Activated CD4-positive, CD25-positive, alpha-beta regulatory T cell treated with anti-CD3 and anti-CD28 coated beads, Interleukin-2, amount 50 U/mL, for 16 hours (primary cell): ENCODE measurements at places on chromosomes 12 and 14.

- peak; percentile 65 for DNase-seq
Measured at GRCh38 chr12:575948-576614, 87.2 kb downstream of the NINJ2 start.

GRCh38 chr14:92352158-92352985 is 29.4 kb downstream of the SLC24A4 start:
- no peak for DNase-seq

DNA sequence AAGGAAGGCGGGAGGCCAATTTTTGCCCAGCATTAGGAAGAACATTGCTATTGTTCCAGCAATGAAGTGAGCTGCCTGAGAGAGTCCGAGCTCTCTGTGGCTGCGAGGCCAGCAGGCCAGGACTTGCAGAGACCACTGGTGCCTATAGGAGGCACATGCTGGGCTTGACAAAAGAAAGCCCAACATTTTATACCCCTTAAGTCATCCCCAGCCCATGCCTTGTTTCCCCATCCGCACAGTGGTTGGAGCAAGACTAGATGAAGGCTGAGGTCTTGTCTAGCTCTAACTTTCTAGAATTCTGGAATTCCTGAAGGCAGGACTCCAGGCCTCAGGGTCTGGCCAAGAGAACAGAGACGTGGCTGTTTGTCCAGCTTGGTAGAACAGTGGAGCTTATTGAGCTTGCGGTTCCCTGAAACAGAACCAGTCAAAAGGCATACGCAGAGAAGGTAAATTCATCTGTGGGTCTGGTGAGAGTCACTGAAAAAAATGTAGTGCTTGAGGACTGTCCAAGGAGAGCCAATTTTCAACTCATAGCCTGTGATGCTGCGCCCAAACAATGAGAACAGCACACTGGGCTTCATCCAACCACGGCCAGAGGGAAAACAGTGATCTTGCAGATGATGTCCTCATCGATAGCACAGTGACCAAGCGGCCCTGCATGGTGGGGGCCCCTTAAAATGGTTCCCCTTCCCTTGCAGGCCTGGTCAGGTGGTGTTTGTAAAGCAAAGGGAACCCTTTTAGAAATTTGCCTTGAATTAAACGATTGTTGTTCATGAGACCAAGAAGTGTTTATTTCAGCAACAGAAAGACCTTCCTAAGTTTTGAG is 27.1 kb upstream of the COL2A1 start:
- DNase-seq, result no peak

GRCh38 chr14:102481791-102482238 is 27.8 kb downstream of the ANKRD9 start:
- no peak for DNase-seq

GRCh38 chr12:15336768-15337553 is 14.7 kb downstream of the PTPRO start:
- no peak for DNase-seq

- no peak for DNase-seq
Measured at GRCh38 chr12:7601406-7601805, 64.3 kb downstream of the APOBEC1 start.

DNA sequence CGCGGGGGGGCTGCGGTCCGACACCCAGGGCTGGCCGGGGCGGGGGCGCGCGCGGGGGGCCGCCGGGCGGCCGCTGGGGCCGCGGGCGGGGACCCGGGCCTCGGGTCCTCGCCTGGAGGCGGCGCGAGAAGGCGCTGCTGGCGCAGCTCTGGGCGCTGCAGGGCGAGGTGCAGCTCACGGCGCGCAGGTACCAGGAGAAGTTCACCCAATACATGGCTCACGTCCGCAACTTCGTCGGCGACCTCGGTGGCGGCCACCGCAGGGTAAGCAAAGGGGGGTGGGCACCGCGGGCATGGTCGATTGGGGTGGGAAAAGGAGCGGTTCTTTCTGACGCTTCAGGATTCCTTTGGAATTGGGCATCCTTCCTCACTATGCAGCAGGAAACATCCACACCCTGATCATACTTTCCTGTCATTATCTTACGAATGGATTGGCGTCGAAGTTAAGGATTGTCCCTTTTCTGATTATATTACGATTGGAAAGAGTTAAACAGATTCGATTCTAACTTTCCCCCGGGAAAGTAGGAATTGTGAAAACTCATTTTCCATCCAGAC is 798 bp downstream of the PDZRN4 start:
- DNase-seq, result no peak

DNA sequence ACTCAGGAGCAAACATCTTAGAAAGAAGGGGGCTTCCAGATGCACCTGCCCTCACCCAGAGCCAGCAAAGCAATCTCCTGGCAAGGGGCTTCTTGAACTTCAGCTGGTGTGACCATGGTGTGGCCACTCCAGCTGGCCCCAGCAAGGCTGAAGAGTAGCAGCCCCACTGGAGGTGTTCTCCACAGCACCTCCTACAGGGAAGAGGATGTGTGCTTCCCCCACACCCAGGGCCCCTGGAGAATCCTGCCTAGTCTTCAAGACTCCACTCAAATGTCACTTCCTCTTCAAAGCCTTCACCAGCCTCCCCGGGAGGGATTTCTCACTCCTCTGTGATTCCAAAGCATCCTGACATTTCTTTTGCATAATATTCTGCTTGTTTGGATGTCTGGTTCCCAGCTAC is 8.5 kb downstream of the RAB15 start:
- no peak for DNase-seq

DNA sequence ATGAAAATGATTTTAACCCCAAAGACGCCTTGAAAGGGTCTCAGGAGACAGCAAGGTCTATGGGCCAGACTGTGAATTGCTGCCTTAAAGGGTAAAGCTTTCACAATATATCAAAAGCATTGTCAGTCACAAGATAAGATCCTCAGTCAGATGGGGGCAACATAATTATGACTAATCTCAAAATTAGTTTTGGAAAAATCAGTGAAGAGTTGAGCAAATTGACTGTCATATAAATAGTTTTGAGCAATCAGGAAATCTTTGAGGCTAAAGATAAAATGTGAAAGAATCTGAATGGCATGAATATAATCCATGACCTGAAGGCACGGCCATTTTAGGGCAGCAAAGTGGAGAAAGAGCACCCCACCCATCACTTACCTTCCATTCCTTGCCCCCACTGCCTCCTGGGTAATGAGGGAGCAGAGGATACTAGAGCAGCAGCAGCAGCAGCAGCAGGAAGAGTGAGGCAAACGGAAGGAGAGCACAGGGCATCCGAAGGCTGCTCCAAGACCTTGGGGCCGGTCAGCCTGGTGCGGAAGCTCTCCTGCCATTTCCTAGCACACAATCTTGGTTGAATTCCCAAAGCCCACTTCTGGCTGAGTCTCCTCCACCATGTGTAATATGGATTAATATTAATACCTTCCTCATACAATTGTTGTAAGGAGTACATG is 7.0 kb downstream of the STON2 start:
- no peak for DNase-seq

GRCh38 chr12:25377469-25378177 is 126.9 kb upstream of the KRAS start:
- no peak for DNase-seq

- no peak for DNase-seq
Measured at GRCh38 chr14:55348766-55349453, 62.7 kb downstream of the ATG14 start.

GRCh38 chr12:26119391-26119989 is 5.3 kb downstream of the BHLHE41 start:
- no peak for DNase-seq

DNA sequence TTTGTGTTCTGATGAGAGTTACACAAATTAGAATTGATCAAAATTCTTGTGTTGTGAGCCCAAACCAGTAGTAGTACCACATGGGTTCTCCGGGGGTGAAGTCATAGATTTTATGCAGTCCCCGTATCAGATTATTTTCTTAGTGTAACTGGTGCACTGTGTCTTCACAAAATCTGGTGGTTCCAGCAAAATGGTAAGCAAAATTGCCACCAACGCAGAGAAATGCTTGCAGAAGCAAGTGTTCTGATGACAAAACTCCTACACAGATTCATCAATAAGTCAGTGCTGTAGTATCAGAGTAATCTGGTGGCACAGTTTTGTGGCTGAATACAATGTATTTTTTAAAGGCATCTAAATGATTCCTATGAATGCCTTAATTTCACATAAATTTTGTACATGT is 1.3 kb upstream of the CACNA2D4 start:
- DNase-seq, result no peak

DNA sequence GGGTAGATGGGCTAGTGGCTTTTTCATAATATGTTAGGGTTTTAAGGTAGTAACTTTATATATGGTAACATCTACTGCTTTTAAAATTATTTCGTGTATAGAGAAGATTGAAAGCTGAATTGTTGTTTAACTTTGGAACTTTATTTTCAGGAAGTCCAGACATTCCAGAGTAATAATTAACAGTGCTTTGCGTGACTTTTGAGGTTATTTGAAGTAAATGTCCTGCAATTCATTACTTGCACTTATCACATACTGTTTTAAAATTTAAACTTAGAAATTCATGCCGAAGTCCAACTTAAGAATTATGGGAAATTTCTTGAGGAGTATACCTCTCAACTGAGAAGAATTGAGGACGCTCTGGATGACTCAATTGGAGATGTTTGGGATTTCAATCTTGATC is 3.3 kb downstream of the WASHC4 start:
- DNase-seq, result no peak

DNA sequence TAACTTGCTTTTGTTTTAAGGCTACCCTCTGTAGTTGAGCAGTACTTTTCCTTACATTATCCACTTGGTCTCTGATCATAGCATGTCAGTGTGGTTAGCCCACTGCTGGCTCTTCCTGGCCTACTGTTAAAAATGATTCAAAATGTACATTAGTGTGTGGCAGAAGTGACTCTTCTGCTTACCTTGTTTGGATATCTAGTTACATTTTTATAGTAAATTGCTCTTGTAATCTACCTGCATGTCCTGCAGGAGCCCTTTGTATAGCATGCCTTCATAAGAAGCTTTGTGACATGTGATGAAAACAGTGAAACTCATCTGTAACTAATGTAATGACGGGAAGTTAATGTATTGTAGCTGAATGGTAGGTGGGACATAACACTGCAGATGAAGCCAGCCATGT is 8.1 kb downstream of the SPATS2 start:
- DNase-seq, result no peak

GRCh38 chr12:65189028-65189718 is 19.8 kb downstream of the LEMD3 start:
- no peak for DNase-seq

- no peak for DNase-seq
Measured at GRCh38 chr12:16604596-16605252, 1.2 kb downstream of the LMO3 start.

DNA sequence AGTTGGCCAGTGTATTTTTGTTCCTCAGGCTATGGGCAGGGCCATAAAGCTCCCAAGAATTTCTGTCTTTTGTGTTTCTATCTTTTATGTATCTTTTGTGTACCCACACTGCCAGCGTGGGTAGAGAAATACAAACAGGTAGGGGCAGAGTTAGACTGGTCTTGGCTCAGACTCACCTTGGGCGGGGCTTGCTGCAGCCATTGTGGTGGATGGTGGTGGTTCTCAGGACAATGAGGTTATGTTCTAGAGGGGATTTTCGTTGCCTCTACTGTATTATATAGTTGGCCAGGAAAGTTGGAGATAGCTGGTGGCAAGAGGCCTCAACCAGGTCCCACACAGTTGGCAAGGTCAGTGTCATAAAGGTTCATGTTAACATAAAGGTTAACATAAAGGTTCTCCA is 977.5 kb upstream of the LRFN5 start:
- DNase-seq, result no peak

DNA sequence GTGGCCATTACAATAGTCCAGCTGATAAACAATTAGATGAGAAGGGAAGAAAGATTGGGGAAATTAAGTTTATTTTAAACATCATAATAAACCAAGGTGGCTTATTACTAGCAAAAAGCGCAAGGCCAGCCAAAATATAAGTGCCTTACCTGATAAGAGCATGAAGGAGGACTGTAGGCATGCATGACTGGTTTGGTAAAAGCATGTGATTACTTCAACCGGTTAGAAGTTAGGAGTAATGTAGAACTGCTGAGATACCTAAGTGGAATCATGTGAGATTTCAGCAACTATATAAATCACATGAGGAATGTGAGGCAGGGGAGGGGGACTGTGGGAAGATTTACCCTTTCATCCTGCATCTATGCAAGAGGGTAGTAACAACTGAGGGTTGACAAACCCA is 59.7 kb upstream of the CCDC196 start:
- DNase-seq, result no peak

DNA sequence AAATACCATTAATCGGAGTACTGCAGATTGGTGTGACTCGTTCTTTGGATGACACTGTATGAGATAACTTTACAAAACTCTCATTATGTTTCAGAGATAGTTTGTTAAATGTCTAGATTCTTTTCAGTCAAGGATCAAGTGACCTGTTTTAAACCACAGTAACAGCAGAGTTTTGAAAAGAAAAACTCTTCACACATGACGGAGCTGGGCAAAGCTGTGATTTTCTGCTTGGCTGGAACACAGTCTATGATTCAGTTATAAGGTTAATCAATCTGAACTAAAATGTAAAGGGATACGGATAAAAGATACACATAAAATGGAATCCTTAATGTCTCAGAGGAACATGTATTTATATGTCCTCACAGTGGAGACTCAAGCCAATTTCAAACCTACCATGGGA is 573.2 kb downstream of the PRKD1 start:
- no peak for DNase-seq

GRCh38 chr12:105455261-105455660 is 124.8 kb downstream of the C12orf75 start:
- DNase-seq, result no peak

DNA sequence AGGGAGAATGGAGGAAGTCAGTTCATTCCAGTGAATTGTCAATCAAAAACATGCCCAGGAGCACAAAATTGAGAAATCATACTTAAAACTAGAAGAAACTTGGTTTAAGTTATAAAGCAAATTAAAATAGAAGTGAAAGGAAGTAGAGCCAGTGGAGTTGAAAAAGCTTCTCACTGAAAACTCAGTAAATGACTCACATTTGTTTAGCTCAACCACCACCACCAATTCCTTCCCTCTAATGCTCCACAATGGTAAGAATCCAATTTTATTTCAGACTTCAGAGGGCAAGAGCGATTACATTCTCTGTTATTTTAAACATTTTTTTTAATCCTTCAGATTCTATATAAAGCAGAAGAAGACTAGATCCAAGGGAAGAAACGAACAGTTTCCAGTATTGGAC is 19.4 kb downstream of the UTP20 start:
- DNase-seq, result no peak

GRCh38 chr14:83071888-83072501 is 1538.3 kb upstream of the SEL1L start:
- no peak for DNase-seq

DNA sequence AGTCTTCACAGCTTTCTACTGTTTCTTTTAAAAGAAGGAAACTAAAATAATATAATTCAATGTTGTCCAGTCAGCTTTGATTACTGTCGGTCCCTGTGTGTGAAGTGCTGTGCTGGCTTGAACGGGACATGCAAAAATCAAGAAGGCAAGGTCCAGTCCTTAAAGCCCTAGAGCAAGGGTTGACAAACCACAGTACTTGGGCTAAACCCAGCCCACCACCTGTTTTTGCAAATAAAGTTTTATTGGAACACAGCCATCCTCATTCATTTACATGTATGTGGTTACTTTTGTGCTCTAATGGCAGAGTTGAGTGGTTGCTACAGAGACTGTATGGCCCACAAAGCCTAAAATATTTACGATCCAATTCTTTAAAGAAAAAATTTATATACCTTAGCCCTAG is 41.2 kb upstream of the TCL1B start:
- no peak for DNase-seq
